ENCODE measurements at places on chromosomes 13 and 19.

DNA sequence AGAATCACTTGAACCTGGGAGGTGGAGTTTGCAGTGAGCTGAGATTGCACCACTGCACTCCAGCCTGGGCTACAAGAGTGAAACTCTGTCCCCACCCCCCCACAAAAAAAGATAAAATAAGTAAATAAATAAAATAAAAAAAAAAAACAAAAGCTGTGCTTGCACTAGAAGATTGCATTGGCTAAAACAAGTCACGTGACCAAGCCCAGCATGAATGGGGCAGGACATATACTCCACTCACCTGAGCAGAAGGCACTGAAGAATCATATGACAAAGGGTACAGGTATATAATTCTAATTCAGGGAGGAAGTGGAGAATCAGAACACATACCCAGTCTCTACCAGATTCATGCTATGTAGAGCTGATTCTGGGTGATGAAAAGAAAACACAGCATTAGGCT is 36.6 kb downstream of the CYP4F22 start:
- no peak for DNase-seq

GRCh38 chr19:7515645-7516151 is at the start of gene ZNF358:
Gene ZNF358 (plus strand): TSS chr19:7516103. CDS start chr19:7519243, 3,140 bp downstream.
- DNase-seq, result no peak

DNA sequence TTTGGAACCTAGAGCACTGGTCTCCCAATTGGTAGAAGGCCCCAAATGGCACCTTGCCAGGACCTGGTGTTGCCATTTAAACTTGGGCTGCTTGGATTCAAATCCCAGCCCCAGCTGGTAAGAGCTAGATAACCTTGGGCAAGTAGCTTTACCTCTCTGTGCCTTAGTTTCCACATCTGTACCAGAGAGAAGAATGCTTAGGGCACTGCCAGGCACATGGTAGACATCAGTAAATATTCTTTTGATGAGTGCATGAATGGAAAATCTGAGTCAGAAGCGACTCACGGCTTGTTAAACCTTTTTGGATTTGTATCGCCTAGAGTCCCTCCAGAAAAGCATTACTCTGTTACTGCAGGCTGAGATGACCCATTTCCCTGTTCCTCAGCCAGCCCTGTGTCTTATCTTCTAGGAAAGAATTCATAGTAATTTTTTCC is 90.9 kb downstream of the SIPA1L3 start:
- DNase-seq, result no peak

DNA sequence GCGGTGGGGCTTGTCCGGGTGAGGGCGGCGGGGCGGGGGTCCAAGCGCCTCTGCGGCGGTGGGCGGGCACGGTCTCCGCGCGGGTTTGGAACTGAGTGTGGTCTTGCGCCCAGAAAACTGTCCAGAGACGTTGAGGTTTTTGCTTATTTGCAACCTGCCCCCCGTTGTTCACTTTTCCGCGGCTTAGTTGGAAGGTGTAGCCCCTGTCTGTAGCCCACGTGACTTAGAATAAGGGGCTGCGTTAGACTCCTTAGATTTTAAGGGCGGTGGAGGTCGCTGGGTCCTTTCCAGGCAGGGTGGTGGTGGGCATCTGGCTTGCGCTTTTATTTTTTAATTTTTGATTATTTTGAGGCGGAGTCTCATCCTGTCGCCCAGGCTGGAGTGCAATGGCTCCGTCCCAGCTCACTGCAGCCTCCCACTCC is 748 bp downstream of the RPS15 start:
- DNase-seq, result no peak

DNA sequence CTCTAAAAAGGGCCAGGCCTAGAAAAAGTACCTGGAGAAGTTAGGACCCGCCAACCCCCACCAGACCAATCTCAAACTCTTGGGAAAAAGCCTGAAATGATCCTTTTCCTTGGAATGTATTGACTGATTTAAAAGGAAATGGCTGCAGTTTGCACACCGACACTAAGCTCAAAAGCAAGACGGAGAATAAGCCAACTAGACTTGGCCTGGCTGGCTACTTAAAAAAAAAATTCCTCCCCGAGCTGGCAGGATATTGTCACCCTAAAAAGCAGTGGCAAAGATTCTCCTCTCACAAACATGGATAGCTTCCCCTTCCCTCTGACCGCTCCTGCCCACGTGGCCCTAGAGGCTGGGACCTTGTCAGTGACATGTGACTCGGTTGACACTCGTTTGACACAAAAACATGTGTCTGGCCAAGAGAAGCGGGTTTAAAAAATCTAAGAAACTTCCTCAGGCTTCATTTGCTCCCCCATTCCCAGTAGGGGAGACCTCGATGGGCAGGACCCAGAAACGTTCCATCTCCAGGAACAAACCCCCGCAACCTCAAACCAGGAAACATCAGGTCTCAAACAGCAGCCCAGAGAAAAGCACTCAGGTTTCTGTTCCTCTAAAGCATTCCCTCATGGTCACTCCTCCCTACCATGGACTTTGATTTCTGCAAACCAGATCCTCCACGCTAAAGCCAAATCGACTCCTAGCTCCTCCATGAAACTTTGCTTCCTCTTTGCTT is 1.3 kb downstream of the RFX1 start:
- no peak for DNase-seq
